ENCODE measurements at places on chromosomes 3 and 15.

GRCh38 chr3:105676621-105677300 lies 192.1 kb downstream of the CBLB start:
- no peak for DNase-seq

DNA sequence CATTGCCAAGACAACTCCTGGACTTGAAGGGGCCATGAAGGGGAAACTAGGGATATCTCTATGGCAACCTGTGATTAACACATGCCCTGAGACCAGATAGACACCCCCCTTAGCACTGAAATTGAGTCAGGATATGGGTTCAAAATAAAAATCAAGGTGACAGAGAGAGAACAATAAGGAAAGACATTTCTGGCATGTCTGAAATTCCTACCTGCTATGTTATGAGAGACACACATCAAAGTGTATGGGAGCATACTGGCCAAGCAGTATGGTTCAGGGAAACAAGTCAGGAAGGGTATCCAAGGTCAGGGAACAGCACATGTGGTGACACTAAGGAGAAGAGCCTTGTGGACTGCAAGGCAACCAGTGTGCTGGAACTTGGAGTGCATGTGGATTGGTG lies 388.7 kb downstream of the SHQ1 start:
- no peak for DNase-seq

DNA sequence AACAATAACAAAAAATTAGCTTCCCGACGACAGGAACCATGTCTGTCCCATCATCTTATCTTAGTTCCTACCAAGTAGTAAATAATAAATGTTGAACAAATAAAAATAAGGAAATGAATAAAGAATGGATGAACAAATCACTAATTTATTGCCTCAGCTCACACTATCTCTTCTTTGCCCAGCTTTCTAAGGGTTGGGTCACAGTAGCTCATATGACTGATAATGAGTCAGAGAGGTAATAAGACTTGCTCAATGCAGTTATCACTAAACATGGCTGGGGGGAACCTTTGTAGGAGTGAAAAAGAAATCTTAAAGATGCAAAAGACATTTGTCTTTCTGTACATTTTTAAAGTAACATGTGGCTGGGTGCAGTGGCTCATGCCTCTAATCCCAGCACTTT lies 182.2 kb downstream of the WDR76 start:
- no peak for DNase-seq

DNA sequence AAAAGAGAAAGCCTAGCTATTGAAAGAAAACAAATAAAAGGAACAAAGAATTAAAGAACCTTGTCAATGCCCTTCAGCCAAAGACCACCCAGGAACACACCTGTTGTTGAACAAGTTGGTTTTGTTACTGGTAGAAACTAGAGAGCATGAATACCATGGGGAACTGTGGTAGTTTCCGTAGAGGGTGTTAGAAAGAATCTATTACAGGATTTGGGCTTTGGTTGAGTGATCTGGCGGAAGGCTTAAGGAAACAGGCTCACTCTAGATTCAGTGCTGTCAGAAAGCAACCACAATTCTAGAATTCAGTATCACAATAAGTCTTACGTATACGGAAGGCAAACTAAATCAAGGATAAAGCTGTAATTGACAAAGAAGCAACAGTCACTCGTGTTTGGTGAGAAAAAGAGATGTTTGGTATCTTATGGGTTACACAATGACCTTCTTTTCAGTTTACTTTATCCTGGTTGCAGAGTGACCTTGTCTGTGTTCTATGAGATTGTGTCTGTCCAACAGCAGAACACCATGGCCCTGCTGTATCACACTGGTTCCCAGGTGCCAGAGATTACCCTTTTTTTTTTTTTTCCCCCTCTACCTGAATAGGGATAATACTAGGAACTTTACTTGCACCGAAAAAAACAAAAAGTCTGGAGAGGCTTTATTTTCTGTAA lies 265.9 kb downstream of the SHQ1 start:
- DNase-seq = no peak

DNA sequence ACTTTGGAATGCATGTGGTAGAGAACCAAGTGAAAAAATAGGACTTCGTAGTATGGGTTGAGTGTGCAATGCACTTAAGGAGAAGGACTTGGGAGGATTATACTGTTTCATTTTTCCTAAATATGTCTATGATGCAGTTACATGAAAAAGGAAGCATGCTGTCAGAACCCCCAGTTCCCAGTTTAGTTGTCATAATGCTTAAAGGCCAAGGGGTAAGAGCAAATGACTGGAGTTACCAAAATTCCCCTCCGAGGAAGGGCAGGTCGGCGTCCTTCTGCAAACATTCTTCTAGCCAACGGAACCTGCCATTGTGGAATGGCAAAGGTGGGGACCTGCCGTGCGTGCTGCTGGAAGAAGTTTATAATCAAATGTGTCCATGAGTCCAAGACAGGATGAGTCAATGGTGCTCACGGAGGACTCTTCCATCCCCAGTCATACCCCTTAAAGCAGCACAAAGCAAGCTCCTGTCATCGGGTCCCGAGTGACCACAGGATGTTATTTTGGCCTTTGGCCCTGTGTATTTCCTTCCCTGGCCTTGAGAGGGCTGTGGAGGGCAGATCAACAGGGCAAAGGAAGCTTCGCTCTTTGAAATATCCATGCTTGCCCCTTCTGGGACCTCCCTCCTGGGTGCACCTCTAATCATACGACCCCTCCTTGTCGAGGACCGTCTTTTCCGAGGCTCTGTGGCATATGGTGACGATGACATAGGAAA lies 93.2 kb downstream of the SLCO3A1 start:
- DNase-seq = no peak

GRCh38 chr15:85518979-85519761 lies 138.8 kb downstream of the AKAP13 start:
- DNase-seq = no peak

DNA sequence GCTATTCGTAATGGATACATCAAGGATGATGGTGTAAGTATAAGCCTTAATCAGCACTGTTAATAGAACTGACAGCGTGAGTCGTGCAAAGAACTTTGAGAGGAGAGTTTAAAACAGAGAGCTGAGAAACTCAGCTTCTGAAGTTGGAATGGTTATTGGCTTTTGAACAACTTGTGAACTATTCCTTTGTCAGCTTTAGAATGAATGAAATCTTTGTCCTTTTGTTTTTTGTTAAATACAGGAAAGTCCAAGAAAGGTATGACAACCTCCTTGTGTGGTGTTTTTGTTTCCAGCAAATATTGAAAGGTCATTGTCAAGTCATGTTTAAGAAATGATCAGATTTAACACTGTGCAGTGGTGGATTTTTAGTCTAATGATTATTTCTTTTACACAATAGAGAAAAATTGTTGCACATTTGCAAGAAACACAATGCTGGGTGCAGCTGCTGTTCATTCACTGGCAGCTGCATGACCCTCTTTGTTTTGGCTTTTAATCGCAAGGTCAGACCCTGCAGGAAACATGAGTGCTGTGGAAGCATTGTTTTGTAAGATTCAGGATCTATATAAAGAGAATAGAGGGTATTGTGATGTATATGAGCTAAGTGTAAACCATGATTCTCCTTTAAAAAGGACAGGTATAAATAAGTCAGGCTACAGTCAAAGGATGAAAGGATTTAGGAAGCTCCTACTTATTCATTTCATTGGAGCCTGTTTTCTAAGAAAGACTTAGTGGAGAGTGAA lies 21.7 kb upstream of the ABHD10 start:
- DNase-seq = no peak

DNA sequence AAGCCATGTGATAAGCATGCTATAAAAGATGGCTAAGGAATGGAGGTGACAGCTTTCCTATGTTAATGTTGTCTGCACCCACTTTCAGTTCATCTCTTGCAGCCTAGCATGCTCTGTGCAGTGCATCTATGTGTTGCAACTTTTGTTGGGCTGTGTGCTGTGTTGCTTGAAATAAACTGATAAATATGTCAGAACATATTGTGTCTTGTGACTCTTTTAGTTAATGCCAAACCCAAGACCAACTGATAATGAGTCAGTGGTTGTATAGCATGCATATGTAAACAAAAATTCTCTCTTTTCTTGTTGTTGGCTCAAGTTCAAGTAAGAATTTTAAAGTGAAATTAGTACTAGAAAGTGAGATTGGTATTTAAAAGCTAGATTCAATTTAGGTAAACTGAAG lies 37.0 kb upstream of the SCN10A start:
- no peak for DNase-seq

DNA sequence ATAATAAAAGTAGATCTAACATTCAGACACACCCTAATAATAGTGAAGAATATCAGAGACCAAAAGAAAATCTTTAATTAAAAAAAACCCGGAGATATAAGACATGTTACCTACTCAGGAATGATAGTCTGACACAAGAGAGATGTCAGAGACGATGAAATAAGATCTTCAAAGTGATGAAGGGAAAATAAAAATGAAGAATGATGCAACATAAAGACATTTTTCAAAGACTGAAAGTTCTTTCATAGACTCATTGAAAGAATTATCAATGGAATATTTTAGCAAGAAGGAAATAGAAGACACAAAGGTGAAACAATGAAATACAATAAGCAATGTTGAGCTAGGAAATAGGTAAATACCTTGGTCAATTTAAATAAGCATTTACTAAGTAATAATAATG lies 19.6 kb downstream of the HCLS1 start:
- no peak for DNase-seq

GRCh38 chr3:153901152-153901551 lies 220.0 kb upstream of the ARHGEF26 start:
- no peak for DNase-seq

GRCh38 chr15:69085325-69086081 lies 71.0 kb downstream of the NOX5 start:
- DNase-seq = no peak

- DNase-seq = no peak
Observed at GRCh38 chr15:65416845-65417416, 5.8 kb downstream of the IGDCC4 start.

GRCh38 chr3:122679085-122679881 lies 1.4 kb upstream of the PARP14 start:
- DNase-seq = peak; percentile 35

GRCh38 chr3:42662037-42662812 lies 8.7 kb downstream of the ZBTB47 start:
- no peak for DNase-seq

DNA sequence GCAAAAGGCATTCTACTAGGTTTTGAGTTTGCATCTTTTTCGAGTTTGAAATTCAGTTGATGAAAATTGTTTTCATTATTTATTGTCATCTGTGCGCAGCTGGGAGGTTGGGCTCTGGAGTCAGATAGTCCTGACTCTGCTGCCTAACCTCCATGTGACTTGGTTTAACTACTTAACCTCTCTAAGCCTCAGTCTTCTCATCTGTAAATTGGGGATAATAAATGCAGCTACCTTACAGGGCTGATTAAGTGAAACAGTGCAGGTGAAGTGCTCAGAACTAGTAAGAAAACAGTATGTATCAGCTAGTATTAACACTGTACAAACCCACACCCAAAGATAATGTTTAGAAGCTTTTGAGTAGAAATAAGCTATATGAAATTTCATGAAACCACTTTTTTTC lies 14.1 kb upstream of the UBE2E1 start:
- DNase-seq = no peak

DNA sequence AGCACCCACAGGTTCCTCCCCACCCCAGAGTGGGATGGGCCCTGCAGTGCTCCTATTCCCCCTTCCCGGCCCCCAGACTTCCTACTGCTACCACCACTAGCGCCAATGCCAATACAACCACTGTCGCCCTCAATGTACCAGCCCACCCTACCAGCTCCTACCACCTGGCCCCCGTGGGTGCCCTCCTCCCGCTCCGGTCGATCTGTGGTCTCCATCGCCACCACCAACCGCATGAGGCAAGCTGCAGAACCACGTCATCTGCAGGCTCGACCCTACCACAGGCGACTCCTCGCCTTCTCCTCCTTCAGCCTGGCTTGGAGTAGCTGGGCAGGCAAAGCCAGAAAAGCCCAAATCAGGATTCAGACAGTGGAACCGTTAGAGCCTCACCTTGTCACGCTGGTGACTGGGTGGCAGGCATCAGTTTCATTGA lies 179.3 kb downstream of the POTEB3 start:
- no peak for DNase-seq

DNA sequence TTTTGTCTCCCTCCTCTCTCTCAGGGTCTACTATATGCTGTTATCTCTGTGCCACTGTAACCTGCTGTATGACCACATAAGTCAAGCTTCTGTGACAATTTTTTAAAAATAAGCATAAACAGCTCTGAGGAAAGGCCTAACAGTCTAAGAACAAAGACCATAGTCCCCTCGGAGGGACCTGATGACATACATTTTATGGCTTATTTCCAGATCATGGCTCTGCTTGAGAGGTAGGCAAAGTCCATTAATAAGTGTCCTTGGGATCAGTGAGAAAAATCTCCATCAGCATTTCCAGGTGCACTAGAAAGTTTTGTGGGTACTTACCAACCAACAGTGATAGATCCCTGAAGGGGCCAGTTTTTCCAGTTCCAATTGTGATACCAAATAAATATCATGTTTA lies 123.8 kb downstream of the TNIK start:
- no peak for DNase-seq

DNA sequence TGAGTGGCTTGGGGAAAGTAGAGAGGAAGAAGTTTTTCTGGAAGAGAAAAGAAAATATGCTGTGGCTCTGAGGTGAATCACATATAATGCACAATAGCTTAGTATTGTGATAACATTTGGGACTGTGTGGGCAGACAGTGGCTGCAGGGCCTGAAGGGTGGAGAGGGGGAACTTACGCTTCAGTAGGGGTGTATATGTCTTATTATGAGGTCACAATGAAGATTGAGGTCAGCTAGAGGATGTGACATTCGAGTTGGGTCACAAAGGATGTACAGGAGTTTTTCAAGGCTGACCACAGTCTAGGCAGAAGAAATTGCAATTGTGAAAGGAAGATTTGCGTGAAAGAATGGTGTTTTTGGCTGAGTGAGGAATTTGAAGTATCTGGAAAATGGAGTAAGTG lies 414.8 kb downstream of the LPP start:
- DNase-seq = no peak

DNA sequence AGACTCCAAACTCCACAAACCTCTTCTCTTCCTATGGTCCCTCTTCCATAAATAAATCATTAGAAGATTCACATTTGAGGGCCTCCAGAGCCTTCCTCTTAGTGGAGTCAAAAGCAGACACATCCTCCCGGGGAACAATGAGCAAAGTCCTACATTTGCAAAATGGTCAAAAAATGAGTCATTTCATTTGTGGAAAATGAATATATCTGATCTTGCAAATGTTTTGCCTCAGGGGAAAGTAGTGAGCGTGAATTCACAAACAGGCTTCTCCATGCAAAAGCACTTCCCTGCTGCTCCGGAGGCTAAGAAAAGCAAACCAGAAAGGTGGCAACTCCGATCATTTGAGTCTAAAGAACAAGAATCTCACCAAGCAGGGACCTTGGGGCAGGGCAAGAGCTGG lies 86.7 kb upstream of the IQSEC1 start:
- no peak for DNase-seq

- no peak for DNase-seq
Observed at GRCh38 chr3:146892041-146892440, 286.9 kb upstream of the PLSCR5 start.

DNA sequence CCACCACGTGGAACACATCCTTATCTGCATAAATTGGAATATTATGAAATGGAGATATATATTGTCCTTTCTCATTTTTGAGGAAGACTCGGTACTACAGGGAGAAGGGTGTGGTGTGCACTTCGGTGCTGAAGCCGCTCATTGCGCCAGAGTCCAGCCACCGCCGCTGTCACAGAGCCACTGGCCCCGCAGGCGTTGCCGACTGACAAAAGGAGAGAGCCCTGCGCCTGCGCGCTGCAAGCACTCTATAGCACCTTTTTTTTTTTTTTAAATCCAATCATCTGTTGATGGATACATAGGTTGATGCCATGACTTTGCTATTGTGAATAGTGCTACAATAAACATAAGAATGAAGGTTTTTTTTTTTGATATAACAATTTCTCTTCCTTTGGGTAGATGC lies 130.0 kb upstream of the TBC1D5 start:
- no peak for DNase-seq

All from NCI-H446 (cell line).